ENCODE measurements at places on chromosomes 16 and 17.

DNA sequence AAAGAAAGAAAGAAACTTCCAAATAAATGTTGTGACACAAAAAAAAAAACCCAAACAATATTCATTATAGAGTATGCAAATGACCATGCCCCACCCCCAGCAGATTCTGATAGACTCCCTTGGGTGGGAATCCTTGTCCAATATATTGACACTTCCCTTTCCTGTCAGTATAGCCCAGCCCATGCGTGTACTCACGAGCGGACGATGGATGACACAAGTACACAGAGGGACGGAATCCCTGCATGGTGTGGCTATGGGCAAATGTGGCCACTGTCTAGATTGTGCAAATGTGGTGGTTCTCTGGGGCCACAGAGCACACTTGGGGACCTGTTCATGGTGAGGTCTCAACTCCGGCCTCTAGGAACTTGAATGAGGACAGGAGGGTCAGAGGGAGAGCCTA is 3.1 kb downstream of the RAB37 start:
- DNase-seq, result no peak

DNA sequence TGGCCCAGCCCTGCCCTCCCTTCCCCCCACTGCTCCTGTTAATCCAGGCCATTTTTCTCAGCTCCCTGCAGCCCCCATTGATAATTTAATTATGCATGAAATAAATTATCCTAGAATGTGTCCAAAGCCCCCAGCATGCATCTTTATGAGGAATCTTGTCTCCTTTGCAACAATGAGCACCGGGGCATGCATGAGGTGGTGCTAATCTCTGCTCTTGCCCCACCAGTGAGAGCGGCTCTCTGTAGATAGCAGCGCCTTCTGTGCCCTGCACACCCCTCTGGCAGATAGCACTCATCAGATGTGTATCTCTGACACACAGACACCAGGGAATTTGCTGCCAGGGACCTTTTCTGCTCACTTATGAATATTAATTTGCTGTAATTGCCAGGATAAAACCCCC is 140.2 kb upstream of the CDC42EP4 start:
- no peak for DNase-seq

DNA sequence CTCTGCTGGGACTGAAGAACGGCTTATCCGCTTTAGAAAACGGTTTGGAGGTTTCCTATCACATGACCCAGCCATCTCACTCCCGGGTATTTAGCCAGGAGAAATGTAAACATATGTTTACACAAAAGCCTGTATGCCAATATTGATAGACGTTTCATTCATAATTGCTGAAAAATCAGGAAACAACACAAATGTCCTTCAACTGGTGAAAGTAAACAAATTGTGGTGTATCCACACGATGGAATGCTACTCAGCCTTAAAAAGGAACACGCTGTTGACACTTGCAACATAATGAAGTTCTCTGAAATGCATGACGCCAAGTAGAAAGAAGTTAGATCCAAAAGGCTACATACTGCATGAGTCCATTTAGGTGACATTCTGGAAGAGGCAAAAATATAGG is 157.6 kb downstream of the SLC39A11 start:
- no peak for DNase-seq

DNA sequence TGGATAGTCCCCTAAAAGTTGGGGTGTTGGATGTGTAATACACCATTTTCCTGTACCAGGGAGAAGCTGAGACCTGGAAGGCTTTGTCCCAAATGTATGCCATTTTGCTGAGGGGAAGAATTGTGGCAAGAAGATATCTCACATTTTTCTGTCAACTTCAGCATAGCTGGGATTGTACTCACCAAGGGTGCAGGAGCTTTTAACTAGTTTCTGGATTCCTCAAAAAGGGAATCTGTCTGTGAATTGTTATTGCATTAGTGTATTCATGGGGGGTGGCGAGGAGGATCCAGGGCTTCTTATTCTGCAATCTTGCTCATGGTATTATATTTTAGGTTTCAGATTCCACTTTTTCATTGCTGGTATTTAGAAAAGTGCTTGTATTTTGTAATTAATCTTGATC is 208.2 kb upstream of the MYOCD start:
- DNase-seq, result no peak

GRCh38 chr16:1993731-1994131 is 4.0 kb downstream of the SYNGR3 start:
- DNase-seq, result no peak

DNA sequence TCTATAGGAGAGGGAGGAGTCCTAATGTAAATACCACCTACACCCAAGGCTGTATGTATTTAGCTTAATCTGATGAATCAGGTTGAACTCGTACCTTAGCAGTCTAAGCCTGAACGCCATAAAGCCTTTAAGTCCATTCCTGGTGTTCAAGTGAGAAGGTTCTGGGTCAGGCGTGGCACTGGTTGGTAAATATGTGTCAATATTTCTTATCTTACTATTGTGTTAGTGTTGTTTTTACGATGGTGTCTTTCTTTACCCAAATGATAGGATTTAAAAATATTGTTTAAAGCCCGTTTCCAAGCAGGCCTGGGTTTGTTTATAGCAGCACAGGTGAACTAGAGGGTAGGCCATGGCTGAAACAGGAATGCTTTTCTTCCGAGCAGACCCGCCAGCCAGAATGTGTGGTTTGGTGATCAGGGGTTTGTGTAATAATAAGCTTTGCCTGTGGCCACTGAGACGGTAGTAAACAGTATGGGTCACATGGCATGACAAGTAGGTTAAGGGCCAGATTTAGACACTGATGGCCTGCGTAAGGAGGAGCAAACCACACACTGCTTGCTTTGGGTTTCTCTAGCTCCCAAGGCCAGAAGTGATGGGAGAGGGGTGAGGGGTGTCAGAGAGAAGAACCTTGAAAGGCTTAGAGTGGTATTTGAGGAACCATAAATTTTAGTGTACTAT is 3.3 kb downstream of the TMEM94 start:
- DNase-seq, result no peak

GRCh38 chr17:48313096-48313755 is 116.8 kb downstream of the SKAP1 start:
- no peak for DNase-seq

GRCh38 chr17:17289701-17290100 is 8.7 kb upstream of the COPS3 start:
- no peak for DNase-seq

DNA sequence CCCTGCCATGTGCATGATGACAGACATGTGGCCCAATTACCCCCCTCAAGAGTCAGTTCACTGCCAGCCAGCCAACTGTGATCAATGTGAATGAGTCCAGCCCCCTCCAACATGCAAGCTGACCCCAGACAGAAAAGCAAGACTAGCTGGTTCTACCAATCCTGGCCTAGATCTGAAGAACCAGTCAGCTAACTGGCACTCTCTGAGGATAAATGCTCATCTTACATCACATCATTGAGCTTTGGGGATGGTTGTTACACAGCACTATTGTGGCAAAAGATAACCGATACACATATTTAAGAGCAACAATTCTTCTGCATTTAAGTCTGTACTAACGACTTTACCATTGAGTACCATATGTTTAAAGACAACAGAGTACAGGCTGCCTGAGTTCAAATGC is 106.7 kb downstream of the TOX3 start:
- no peak for DNase-seq

All from NCI-H774 (cell line).